ENCODE measurements at places on chromosomes 6 and 20.

DNA sequence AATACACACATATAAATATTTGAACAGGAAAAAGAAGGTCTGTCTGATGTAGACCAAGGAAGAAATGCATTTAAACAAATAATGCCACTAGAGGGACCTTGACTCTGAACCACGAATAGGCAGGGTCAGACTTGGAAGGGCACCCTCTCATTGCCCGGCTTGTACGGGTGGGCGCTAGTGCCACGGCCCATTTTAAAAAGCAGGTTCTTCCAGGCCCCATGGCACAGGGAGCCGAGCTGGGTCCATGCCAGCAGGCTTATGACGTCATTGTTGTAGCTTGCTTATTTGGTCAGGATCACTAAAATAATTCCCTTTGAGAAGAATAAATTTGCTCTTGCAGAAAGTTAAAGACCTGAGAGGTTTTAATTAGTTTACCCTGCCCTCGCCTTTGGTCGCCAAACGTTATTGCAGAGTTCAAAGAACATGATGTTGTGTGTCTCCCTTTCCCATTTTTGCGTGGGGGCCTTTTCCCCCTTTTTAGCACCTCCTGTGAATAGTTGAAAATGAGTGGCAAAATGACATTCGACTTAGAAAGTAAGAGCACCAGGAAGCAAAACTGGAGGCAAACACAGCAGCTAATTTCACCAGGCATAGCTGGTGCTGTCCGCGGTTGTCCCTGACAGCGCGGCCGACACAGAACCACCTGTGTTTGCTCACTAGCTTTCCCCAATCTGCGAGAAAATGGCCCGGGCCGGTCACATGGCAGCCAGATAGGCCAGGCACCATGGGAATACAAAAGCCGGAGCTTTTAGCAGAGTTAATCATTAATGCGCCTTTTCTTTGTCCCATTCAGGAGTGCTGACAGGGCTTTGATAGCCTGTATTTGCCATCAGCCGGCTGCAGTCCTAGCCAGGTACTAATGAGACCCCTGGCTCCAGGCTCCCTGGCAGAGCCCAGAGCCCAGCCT is 93.8 kb downstream of the FOXA2 start:
- DNase-seq: no peak

GRCh38 chr6:75489025-75489424 is 4.6 kb downstream of the FILIP1 start:
- DNase-seq: no peak

- no peak for DNase-seq
Measured at GRCh38 chr6:73854998-73855718, 159.2 kb downstream of the CD109 start.

GRCh38 chr6:73969971-73970970 is 274.3 kb downstream of the CD109 start:
- DNase-seq: no peak

GRCh38 chr6:127794405-127794804 is 106.5 kb downstream of the THEMIS start:
- no peak for DNase-seq

GRCh38 chr20:63966944-63967322 is 2.8 kb downstream of the ZNF512B start:
- DNase-seq: no peak

DNA sequence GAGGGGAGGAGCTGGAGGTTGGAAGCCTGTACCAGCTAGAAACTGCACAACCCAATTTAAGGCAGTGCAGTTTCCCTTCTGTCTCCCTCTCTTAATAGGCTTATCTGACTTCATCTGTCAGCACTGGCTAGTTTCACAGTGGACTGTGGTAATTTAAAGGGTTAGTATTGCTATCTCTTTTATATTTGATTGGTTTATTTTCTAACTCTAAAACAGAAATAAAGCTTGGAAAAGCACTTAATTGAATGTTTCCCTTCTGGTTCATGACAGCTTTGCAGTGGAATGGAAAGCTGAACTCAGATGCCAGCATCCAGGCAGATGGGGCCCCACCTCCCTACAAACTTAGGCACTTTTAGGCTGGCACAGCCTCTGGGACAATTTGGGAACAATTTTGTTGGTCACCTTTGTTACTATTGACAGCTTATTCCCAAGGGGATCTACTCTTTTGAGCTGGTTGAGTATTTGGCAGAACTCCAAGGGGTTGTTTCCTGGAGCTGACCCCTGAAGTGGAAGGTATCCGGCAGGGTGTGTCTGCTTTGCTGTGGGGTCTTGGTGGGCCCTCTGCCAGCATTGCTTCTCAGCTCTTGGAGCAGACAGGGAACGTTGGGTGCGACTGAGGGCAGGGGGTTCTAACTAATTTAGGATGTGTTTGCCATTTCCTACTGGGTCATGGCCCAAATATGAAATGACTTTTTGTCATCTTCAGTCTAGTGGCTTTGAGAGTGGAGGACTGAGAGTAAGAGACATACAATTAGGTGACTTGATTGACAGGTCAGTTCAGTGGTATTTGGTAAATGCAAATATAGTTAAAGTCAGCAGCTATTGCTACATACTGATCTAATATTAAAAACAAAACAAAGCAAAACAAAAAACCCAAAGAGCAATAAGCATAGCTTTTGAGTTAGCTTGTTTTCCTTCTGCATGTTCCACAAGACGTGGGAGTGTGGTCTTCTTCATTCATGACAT is 9.3 kb downstream of the SH3BGRL2 start:
- no peak for DNase-seq
